NCI-H1105 (cell line): ENCODE measurements at places on chromosomes 4 and X.

DNA sequence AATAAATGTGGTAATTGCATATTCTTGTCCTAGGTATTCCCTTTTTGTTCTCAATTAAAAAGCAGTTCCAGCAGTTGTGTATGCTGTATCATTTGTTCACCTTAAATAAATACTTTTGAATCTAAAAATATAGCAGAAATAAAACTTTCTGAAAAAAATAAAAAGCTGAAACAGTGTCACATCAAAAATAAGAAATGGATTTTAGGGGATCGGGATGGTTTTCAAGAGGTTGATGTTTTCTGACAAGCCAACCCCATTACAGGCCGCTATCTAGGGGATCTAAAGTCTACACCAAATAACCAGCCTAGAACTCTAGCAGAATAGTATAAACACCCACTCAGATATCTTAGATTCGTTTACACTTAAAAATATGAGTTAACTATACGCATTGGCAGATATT is 95.4 kb upstream of the MAML3 start:
- DNase-seq: no peak

- no peak for DNase-seq
Measured at GRCh38 chrX:14027036-14027435, 2.7 kb downstream of the GEMIN8 start.

GRCh38 chrX:132615391-132616131 is 126.7 kb upstream of the MBNL3 start:
- DNase-seq: peak; percentile 3

DNA sequence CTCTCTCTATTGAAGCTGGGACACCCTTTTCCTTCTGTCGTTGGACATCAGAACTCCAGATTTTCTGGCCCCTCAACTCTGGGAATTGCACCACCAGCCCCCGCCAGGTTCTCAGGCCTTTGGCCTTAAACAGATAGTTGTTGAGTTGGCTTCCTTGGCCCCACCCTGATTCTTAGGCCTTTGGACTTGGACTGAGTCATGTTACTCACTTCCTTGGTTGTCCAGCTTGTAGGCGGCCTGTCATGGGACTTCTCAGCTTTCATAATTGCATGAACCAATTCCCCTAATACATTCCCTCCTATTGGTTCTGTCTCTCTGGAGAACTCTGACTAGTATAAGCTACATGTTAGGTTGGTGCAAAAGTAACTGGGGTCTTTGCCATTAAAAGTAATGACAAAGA is 195.7 kb downstream of the GPAT3 start:
- no peak for DNase-seq

- no peak for DNase-seq
Measured at GRCh38 chr4:145182222-145182621, 1.8 kb upstream of the OTUD4 start.

GRCh38 chr4:58740897-58741296 is 1630.7 kb upstream of the IGFBP7 start:
- no peak for DNase-seq

GRCh38 chr4:81207828-81208227 is 7.2 kb downstream of the PRKG2 start:
- no peak for DNase-seq

- DNase-seq: no peak
Measured at GRCh38 chr4:15238720-15239119, 189.1 kb upstream of the C1QTNF7 start.

DNA sequence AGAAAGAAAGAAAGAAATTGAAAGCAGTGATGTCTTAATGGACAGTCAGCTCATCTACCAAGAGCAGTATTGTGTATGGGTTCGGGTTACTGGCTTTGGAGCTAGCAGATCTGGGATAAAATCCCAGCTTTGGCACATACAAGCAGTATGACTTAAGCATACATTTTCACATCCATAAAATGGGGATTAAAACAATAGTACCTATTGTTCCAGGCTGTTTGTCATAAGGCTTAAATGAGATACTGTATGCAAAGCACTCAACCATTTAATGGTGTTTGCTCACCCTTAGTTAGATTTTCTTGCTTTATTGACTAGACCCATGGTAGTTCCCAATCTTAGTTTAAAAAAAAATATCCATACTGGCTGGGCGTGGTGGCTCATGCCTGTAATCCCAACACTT is 7.8 kb upstream of the TMEM164 start:
- no peak for DNase-seq

DNA sequence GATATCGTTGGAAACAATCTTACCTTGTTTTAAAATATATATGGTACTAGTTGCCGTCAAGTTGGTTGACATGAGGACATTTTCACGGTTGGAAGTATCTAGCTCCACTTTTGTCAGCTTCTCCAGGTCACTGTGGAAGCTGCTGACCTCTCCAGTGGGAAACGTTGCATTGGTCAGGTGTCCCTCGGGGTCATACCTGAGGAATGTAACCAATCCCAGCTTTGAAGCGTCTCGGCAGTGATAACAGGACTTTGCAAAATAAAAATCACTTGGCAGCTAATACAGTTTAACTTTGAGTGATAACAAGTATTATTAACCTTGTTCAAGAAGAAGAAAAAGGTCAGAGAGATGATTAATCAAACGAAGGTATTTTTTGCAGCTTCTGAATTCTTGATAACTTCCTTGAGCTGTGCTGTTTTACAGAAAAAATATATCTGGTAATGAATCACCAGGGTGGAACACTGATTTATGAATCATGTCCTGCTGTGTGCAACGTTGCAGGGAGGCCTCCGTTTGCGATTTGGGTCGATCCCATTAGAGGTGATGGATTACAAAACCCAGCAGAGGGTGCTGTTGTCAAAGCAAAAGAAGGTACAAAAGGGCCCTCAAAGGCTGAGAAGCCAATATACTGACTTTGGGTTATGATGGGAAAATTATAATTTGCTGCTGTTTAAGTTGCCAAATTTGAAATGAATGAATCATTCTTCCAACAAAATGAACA is 60.1 kb downstream of the SH2D1A start:
- DNase-seq: no peak

DNA sequence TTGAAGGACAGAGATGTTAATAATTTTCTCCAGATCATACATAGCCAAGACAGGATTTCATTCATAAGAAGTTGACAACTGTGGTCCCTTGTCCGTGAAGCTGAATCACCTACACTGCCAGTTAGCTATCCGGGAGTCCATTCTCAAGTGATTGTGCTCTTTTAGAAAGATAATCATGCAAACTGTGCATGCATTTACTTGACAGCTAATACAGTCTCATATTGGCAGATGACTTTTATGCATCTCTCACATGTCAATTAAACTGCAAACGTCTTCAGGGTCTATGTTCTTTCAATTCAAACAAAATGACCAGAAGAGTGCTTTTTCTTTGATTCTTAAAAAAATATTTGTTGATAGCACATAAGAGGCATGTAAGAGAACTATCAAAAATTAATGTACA is 1572.9 kb downstream of the C4orf33 start:
- no peak for DNase-seq

GRCh38 chr4:54439831-54440243 is 210.7 kb downstream of the PDGFRA start:
- no peak for DNase-seq
